ENCODE measurements at places on chromosomes 3 and 15.

DNA sequence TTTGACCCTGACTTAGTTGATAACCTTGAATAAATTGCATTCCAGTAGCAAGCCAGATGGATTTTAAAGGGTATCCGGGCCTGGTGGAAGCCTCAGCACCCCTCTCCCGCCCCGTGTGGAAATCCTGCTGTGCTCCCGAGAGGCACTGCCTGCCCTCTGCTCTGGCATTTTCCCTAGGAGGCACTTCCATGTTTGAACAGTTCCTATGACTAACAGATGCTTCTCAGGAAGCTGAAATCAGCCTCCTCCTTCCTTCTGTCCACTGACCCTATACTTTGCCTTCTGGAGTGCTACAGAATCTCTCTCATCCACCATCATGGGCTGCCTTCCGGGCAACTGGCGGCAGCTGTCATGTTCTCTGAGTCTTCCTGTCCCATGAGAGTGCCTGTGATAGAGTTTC, 90.8 kb downstream of the GABRG3 start:
- H3K4me3 ChIP-seq: no peak overlapping the region
- no peaks in the 10 kb centered on the region for H3K27me3 ChIP-seq

GRCh38 chr15:69758291-69758771, 305.7 kb downstream of the RPLP1 start:
- DNase-seq: no peak
- H3K4me3 ChIP-seq: no peak overlapping the region
- peaks cover 6% of the 10 kb centered on the region for H3K36me3 ChIP-seq
- no peaks in the 10 kb centered on the region for H3K27me3 ChIP-seq
- H3K27ac ChIP-seq: no peak overlapping the region
- peaks cover 23% of the 10 kb centered on the region for H3K4me1 ChIP-seq

DNA sequence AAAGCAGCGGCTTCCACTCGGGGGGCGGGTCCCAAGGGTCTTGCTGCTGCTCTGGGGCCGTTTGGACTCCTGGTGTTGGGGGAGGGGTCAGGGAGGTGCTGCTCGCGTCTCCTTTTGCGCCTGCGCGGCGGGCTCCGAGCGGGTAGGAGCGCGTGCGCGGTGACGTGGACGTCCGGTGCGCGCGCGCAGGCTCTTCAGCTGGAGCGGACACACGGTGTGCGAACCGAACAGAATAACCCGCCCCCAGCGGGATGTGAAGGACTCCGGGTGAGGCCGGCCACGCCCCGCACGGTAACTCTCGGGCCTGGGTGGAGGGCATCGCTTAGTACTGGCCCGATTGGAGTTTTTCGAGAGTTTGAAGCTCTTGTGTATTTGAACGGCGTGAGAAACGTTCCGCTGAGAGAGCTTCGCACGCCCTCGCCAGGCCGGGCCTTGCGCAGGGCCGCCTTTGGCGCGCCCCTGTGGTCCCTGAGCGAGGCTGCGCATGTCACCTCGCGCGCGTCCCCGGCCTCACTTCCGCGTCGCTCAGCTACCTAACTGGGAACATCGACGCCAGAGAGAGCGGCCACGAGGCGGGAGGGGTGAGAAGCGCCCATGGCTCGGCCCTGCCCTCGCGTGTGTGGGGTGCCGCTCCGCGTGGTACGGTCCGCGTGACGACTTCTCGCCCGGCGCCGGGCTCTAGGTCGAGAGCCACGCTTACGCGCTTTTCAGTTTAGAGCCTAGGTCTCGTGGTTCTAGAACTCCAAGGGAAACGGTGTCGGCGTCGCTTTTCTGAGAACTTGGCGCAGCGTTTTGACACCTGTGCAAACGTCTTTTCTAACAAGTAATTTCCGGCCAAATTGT, at the start of gene MGA:
Gene MGA, plus strand, starts transcription at position 171 of the 843 bp plus-strand sequence.
- peak within 1 kb of the TSS; percentile 61 for H3K27ac ChIP-seq
- peak; percentile 18 for DNase-seq
- H3K36me3 ChIP-seq: no peaks in the 10 kb centered on the region
- H3K4me1 ChIP-seq: peaks cover 9% of the 10 kb centered on the region
- no peaks in the 10 kb centered on the region for H3K27me3 ChIP-seq
- peak within 1 kb of the TSS; percentile 86 for H3K4me3 ChIP-seq

- H3K27ac ChIP-seq: no peak overlapping the region
- no peak for DNase-seq
- no peaks in the 10 kb centered on the region for H3K4me1 ChIP-seq
- H3K36me3 ChIP-seq: no peaks in the 10 kb centered on the region
- H3K4me3 ChIP-seq: no peak overlapping the region
These were observed 308.0 kb upstream of the THRB start for GRCh38 chr3:24802614-24803013.

DNA sequence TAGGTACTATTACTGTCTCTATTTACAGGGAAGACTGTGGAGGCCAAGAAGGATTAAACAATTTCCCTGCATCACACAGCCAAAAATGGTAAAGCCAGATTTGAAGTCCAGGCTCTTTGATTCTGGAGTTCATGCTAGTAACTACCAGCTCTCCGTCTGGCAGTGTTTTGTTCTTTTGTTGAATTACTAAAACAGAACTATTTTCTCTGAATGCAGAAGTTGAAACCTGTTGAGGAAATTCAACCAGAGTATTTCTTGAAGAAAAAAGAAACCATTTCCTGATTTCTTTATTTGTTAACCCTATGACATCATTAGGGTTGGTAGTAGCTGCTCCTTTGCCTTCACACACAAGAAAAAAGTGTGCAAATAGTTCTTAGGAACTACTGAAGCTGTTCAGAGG, 34.3 kb downstream of the CRTC3 start:
- no peaks in the 10 kb centered on the region for H3K27me3 ChIP-seq
- H3K36me3 ChIP-seq: peaks cover 10% of the 10 kb centered on the region
- DNase-seq: no peak
- no peak overlapping the region for H3K27ac ChIP-seq
- H3K4me3 ChIP-seq: no peak overlapping the region
- H3K4me1 ChIP-seq: peaks cover 30% of the 10 kb centered on the region

GRCh38 chr3:100882571-100882984, 110.6 kb downstream of the ABI3BP start:
- peaks cover 6% of the 10 kb centered on the region for H3K4me1 ChIP-seq
- no peaks in the 10 kb centered on the region for H3K27me3 ChIP-seq
- H3K36me3 ChIP-seq: no peaks in the 10 kb centered on the region
- peak; percentile 52 for DNase-seq
- H3K4me3 ChIP-seq: no peak overlapping the region
